ENCODE measurements at places on chromosomes 16 and 17.

- no peak for DNase-seq
Observed at GRCh38 chr17:35879773-35880654, at the start of gene CCL5. CCL5 (minus strand) TSS chr17:35880360.

GRCh38 chr16:27097800-27098230, 31.1 kb downstream of the C16orf82 start:
- DNase-seq, result no peak

- peak; percentile 14 for DNase-seq
Observed at GRCh38 chr17:38958756-38959155, 8.4 kb downstream of the FBXO47 start.

DNA sequence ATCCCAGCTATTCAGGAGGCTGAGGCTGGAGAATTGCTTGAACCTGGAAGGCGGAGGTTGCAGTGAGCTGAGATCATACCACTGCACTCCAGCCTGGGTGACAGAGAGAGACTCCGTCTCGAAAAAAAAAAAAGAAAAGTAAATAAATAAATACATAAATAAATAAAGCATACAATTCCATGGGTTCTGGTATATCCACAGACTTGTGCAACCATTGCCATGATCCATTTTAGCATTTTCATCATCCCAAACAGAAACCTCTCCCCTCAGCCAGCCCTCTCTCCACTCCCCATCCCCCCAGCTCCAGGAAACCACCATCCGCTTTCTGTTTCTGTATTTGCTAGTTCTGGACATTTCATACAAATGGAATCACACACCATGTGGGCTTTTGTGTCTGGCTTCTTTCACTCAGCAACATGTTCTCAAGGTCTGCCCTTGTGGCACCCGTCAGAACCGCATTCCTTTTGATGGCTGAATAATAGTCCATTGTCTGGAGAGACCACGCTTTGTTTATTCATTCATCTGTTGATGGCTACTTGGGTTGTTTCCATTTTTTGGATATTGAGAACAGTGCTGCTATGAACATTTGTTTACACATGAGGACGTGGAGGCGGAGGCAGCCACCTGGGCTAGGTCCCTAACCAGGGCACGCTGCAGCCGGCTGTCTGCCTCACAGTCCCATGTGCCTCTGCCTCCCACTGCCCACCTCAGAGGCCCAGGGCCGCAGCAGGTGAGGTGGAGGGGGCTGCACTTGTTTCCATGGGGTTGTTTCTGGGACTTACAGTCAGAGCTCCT, 76.2 kb downstream of the NT5M start:
- no peak for DNase-seq

DNA sequence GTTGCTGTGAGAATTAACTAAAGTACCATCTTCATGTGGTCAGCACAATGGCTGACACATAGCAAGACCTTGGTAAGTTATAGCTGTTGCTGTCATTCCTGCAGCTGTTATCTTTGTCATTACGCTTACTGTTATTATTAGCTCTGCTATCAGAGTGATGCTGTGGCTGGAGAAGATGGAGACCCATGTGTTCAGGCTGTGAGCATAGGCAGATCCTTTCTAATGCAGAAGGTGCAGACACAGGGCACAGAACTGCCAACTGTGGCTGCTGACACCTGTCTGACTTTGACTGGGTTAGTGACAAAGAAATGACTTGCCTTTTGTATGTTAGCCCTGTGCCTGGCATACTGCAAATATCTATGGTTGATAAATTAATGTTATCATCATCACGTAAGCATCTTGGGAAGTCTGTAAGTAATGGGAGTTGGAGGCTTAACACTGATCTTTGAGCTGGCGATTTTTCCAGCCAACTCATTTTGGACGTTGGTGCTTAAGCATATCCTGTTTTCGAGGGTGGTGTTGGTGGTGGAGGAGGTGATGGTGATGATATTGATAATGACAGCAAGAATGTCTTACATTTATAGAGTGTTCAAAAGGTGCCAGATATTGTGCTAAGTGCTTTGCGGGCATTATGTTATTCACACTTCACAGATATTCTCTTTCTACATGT, 695.3 kb downstream of the WWOX start:
- DNase-seq, result no peak

DNA sequence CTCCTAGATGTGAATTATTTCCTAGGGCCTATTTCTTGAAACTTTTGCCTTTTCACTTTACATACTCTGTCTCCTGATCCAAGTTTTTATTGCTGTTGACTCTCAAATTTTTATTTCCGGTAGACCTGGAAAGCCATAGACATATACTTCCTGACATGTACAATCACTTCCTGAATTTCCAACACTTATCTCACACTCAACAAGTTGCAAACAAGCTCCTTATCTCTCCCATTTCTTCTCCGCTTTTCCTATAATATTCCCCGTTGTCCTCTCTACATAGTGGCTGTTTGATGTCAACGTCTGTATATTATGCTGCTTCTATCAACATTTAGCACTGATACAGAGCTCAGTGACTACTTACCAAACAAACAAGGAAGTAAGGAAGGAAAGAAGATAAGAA, 59.3 kb downstream of the IKZF3 start:
- no peak for DNase-seq

DNA sequence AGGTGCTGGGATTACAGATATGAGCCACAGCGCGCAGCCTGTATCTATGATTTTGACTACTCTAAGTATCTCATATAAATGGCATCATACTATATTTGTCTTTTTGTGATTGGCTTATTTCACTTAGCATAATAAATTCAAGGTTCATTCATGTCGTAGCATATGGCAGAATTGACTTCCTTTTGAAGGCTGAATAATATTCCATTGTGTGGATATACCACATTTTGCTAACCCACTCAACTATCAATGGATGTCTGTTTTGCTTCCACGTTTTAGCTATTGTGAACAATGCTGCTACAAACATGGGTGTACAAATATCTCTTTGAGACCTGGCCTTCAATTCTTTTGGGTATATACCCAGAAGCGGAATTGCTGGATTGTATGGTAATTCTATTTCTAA, 10.1 kb downstream of the PLXDC1 start:
- DNase-seq, result no peak

- no peak for DNase-seq
Observed at GRCh38 chr16:3017794-3018506, at the start of gene CLDN6. CLDN6 (minus strand) TSS chr16:3018183; CDS start chr16:3016021, 2,162 bp downstream.

DNA sequence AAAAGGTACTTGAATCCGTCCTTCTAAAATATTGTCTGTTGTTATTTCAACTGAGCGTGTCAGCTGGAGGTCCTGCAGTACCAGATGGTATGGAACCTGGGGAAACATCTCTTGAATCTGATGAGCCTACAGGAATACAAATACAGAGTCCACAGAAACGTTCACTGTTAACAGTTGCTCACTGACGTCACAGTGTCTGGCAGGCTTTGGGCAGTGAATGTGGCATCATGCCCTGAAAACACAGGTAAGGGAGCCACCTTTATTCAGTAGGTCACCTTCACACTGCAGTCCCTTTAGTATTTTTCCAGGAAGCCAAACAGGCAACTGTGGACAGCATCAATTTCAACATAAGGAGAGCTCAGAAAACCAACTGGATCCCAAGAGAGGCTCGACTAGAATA, 56.1 kb downstream of the AMFR start:
- DNase-seq, result no peak

DNA sequence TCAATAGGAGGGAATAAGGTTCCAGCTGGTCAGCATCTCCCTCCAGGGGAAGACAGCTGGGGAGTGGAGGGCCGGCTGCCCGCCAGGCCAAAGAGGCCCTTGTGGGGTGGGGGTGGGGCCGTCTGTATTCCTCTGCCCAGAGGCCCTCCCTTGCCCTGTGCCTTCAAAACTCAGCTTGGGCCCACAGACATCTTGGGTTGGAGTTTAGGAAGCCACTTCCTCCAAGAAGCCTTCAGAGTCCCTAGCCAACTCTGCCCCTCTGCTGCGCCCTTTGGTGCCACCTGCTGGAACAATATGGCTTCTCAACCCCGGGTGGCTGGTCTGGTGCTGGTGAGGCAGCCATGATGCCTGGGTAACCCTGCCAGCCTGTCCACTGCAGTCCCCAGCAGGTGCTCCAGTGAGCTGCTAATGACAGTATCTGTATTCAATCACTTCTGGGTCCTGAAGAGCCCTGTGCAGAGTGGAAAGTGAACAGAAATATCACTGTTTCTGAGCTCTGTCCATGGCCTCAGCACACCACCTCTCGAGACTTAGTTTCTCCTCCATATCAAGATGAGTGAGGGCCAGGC, 16.7 kb downstream of the HSD11B2 start:
- peak; percentile 55 for DNase-seq

- DNase-seq, result peak; percentile 97
Observed at GRCh38 chr17:30970831-30971567, at the start of gene RNF135. RNF135 (plus strand) TSS chr17:30971039; CDS start chr17:30971074, 35 bp downstream.

GRCh38 chr16:85935974-85936760, 37.2 kb downstream of the IRF8 start:
- no peak for DNase-seq

GRCh38 chr16:6576606-6577005, 756.0 kb upstream of the RBFOX1 start:
- DNase-seq, result no peak

GRCh38 chr16:17520561-17520960, 49.8 kb upstream of the XYLT1 start:
- peak; percentile 64 for DNase-seq

DNA sequence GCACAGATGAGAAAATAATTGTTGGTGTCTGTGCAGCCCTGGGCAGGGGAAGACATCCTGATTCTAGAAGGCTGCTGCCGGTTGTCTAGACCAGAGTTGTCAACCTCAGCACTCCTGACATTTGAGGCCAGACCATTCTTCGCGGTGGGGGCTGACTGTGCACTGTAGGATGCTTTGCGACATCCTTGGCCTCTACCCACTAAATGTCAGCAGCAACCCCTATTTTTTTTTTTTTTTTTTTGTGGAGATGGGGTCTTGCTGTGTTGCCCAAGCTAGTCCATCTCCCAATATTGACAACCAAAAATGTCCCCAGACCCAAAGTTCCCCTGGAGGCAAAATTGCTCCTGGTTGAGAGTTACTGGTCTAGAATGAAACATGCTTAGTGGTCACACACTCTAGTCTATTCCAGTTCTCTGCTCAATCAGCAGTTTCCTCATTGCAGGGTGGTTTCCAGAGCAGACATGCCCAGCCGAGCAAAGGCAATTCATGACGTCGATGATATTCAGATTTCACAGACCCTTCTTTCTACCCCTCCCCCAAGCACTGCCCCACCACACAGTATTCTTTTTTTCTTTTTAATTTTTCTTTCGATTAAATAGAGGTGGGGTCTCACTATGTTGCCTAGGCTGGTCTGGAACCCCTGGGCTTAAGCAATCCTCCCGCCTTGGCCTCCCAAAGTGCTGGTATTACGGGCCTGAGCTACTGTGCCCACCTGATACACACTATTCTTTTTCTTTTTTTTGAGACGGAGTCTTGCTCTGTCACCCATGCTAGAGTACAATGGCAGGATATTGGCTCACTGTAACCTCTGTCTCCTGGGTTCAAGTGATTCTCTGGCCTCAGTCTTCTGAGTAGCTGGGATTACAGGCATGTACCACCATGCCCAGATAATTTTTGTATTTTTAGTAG, 9.0 kb downstream of the C17orf99 start:
- DNase-seq, result no peak

- DNase-seq, result no peak
Observed at GRCh38 chr17:9444687-9445086, 130.9 kb downstream of the STX8 start.

GRCh38 chr17:77596491-77597417, 361.7 kb upstream of the TNRC6C start:
- no peak for DNase-seq

DNA sequence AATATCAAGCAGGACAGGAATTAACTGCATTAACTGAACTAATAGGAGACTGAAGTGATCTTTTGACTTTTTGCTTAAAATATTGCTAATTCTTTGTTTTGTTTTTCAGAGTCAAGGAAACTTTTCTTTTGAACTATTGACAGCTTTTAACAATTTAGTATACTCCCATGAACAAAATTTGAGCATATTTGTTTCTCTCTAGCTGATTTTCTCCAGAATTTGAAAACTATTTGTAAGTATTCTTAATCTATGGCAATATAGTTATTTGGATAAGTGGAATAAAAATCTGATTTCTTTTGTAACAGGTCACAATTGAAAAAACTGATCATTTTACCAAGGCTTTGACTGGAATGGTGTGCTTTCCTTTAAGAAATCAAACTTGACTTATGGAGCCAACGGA, 7.0 kb upstream of the SCPEP1 start:
- no peak for DNase-seq

DNA sequence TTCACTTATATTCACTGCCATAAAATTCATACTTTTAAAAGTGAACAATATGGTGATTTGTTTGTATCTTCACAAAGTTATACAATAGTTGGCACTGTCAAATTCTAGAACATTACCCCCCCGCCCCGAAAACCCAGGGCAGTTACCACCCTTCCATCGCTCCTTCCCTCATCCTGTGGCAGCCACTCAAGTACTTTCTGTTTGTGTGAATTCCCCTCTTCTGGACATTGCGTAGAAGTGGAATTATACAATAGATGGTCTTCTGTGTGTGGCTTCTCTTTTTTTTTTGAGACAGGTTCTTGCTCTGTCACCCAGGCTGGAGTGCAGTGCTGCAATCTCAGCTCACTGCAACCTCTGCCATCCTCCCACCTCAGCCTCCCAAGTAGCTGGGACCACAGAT, 58.6 kb downstream of the SPECC1 start:
- no peak for DNase-seq

- DNase-seq, result no peak
Observed at GRCh38 chr16:22358000-22358399, 16.4 kb downstream of the CDR2 start.

DNA sequence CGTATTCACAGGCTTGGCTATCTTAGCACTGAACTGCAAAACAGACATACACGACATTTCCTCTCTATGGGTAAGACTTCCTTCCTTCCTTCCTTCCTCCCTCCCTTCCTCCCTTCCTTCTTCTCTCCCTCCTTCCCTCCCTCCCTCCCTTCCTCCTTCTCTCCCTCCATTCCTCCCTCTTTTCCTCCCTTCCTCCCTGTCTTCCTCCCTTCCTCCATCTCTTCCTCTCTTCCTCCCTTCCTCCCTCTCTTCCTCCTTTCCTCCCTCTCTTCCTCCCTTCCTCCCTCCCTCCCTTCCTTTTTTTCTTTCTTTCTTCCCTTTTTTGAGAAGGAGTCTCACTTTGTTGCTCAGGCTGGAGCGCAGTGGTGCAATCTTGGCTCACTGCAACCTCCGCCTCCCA, 22.4 kb upstream of the SHISA9 start:
- DNase-seq, result no peak

- DNase-seq, result no peak
Observed at GRCh38 chr16:5328546-5328945, 231.0 kb upstream of the EEF2KMT start.

GRCh38 chr17:8436844-8437171, 1.1 kb downstream of the NDEL1 start:
- no peak for DNase-seq

GRCh38 chr16:70483426-70483825, 29.0 kb downstream of the FCSK start:
- DNase-seq, result no peak
